ENCODE measurements at places on chromosomes 11 and 22. TPM values are rescaled to one million over a fixed set of nuclear protein-coding genes. Genes with fewer than 3 reads are reported as not detected.

RNF26 gene
- 7.6 TPM for total RNA-seq

DNAJB7 gene
- not detected for total RNA-seq

C11orf42 gene
- not detected for total RNA-seq

PDGFD gene
- total RNA-seq = not detected

OR51I1 gene
- 2.9 TPM for total RNA-seq

PYGM gene
- 0.02 TPM for total RNA-seq

PHLDA2 gene
- total RNA-seq = 71.3 TPM

HEPN1 gene
- total RNA-seq = 0.05 TPM
